Erythroblast (primary cell): ENCODE measurements at places on chromosomes 16 and 17.

DNA sequence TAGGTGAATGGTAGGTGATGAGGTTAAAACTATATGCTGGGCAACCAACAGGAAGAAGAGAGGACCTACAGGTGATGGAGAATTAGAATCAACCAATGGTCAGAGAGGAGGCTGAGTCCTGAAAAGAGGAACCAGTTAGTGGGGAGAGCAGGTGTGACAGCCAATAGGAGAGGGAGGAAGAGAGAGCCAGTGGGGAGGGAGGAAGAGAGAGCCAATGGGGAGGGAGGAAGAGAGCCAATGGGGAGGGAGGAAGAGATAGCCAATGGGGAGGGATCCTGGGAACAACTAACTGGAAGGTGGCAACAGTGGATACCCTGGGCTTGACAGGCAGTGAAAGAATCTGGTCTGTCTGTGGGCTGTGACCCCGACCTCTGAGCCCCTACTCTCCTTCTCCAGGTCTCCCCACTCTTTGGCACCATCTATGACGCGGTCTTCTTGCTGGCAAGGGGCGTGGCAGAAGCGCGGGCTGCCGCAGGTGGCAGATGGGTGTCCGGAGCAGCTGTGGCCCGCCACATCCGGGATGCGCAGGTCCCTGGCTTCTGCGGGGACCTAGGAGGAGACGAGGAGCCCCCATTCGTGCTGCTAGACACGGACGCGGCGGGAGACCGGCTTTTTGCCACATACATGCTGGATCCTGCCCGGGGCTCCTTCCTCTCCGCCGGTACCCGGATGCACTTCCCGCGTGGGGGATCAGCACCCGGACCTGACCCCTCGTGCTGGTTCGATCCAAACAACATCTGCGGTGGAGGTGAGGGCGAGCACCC is 3.7 kb downstream of the GUCY2D start:
- peak; percentile 16 for DNase-seq

- no peak for DNase-seq
Measured at GRCh38 chr16:29994600-29995323, 655 bp downstream of the HIRIP3 start.

DNA sequence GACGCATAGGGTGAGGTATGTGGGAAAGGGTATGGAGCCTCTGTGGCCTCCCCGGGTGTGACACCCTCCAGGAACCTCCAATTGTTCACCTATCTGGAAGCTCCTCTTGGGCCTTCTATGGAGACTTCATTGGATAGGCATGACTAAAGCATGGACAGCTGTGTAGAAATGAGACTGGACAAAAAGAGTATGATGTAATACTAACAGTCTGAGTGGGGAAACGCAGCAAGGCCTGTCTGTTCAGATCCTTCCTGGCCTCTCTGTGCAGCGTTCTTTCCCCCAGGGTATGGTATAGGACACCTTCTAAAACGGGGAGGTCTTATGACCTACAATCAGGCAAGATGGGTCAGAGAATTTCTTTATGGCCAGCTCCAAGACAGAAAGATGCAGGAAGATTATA is 30.7 kb upstream of the CCNF start:
- DNase-seq = no peak

DNA sequence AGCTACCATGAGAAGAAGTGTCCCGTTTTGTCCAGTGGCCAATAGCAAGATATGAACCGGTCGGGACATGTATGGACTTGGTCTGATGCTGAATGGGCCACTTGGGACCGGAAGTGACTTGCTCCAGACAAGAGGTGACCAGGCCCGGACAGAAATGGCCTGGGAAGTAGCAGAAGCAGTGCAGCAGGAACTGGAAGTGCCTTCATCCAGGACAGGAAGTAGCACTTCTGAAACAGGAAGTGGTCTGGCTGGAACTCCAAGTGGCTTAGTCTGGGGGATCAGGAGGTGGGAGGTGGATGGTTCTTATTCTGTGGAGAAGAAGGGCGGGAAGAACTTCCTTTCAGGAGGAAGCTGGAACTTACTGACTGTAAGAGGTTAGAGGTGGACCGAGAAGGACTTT is 5.3 kb downstream of the EFNB3 start:
- no peak for DNase-seq
